Cardiac septum (tissue), 1 donor: ENCODE measurements at places on chromosomes 4 and X. TPM values are rescaled to one million over a fixed set of nuclear protein-coding genes. Genes with fewer than 3 reads are reported as not detected.

IGBP1 gene
- 31.2 TPM for total RNA-seq

STAP1 gene
- not detected for total RNA-seq

DNA sequence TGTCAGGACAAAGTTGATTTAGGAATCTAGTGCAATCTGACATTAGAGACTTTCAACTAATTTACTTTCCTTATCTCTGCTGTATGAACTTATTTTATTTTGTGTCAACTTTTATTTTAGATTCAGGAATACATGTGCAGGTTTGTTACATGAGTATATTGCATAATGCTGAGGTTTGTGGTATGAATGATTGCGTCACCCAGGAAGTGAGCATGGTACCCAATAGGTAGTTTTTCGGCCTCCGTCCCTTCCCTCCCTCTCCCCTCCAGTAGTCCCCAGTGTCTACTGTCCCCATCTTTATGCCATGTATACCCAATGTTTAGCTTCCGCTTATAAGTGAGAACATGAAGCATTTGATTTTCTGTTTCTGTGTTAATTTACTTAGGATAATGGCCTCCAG, 68.7 kb upstream of the TEX13D start:
- no peak for DNase-seq

DNA sequence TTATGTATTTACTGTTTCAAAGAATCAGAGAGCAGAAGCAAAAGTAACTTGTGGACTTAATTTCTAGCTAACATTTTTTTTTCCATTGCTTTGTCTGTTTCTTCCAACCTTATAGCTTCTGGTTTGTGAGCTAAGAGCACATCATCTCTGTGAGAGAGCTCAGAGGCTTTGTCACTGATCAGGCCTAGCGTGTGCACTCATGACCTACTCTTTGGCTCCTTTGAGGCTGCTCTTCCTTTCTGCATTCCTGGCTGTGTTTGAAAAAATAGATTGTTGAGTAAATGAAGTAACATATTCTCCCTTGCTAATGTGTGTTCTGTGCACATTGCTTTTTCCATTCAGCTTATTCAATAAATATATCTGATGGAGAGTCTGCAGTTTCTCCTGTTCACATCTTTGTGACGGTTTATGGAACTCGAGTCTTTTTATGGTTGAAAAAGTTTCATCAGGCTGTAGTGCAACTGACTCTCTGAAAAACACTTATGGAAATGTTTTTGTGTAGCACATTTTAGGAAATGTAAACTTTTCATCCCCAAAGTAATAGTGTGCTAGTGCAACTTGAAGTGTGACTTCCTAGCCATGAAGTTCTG, 133.0 kb downstream of the RAPGEF2 start:
- DNase-seq = no peak

MAGEA2B gene
- total RNA-seq = not detected

MGARP gene
- 0.81 TPM for total RNA-seq

GRCh38 chr4:77040270-77040669, 35.5 kb downstream of the CCNI start:
- DNase-seq = no peak

MAGEA9B gene
- total RNA-seq = not detected

DNA sequence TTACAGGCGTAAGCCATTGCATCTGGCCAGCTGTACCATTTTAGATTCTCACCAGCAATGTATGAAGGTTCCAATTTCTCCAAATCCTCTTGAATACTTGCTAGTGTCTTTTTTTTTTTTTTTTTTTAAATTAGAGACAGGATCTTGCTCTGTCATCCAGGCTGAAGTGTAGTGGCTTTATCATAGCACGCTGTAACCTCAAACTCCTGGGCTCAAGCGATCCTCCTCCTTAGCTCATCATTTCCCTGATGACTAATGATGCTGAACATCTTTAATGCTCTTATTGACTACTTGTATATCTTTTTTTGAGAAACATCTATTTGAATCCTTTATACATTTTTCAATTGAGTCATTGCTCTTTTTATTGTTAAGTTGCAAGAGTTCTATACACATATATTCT, 40.3 kb downstream of the HDAC8 start:
- DNase-seq = no peak

GALNT7 gene
- 7.2 TPM for total RNA-seq

SOWAHD gene
- total RNA-seq = not detected
